Esophagus squamous epithelium (tissue), 5 donors: ENCODE measurements at places on chromosomes 12 and 14.

DNA sequence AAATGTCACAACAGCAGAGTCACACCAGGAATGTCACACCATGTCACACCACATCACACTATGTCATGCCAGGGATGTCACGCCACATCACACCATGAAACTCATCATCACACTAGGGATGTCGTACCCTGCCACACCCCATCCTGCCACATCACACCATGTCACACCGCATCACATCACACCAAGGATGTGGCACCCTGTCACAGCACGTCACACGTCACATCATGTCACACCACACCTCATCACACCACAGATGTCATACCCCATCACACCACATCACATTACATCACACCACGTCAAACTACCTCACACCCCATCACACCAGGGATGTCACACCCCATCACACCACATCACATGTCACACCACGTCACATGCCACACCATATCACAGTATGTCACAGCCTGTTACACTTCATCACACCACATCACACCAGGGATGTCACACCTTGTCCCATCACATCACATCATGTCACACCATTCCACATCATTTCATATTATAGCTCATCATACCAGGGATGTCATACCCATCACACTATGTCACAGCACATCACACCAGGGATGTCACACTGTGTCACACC is 90.9 kb downstream of the TMEM121 start:
- DNase-seq, result no peak

GRCh38 chr12:132205271-132206045 is 61.2 kb downstream of the NOC4L start:
- no peak for DNase-seq

DNA sequence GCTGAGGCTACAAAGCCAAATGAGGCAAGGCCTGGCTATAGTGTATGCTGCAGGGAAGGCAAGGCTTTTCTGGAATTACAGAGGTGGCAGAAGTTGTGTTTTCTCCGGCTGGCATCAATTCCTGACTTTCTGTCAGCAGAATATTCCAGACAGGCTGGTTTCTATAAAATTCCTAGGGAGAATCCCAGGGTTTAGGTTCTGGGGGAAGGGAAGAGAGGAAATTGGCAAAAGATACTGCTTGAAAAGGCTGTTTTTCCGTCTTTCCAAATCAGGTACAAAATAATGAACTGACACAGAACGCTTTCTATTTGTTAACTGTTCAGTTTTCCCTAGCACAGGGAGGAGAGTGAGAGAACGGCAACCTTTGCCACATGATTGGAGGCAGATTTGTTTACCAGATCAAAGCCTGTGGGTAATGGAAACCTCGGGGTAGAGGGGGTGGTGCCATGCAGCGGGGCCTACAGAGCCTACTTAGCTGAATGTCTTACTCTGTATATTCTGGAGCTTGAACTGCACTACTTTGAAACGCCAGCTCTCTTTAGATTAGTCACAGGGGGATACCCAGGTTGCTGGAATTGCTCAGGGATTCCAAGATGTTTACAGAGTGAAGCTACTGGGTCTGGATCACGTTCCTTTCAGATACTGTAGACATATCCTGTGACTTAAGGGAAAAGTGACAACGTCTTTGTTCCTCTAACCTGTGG is 65.8 kb upstream of the DACT1 start:
- no peak for DNase-seq

GRCh38 chr14:99391671-99392070 is 89.0 kb downstream of the SETD3 start:
- DNase-seq, result no peak
